Hair follicular keratinocyte (primary cell): ENCODE measurements at places on chromosomes 12 and 14. TPM values are rescaled to one million over a fixed set of nuclear protein-coding genes. Genes with fewer than 3 reads are reported as not detected.

The CMKLR1 gene
- total RNA-seq: 0.34 TPM in 1 of 2 replicates, not detected in the other

The LMNTD1 gene
- total RNA-seq: not detected in 2 replicates

The ORAI1 gene
- total RNA-seq: 13.7 and 19.1 TPM in 2 replicates

The RASSF8 gene
- 10.3 and 12.6 TPM in 2 replicates for total RNA-seq

The PLEKHG7 gene
- not detected in 2 replicates for total RNA-seq

The TMEM121 gene
- total RNA-seq: 2.7 and 3.2 TPM in 2 replicates

The ZDHHC22 gene
- not detected in 2 replicates for total RNA-seq

The RNASE7 gene
- 5.5 and 22.4 TPM in 2 replicates for total RNA-seq

The NOC4L gene
- total RNA-seq: 16.9 and 29.4 TPM in 2 replicates

The CLEC6A gene
- total RNA-seq: not detected in 2 replicates

The GPR132 gene
- total RNA-seq: not detected in 2 replicates

The MIPOL1 gene
- 3.7 and 5.2 TPM in 2 replicates for total RNA-seq

The DIO2 gene
- not detected in 2 replicates for total RNA-seq

The NTS gene
- not detected in 2 replicates for total RNA-seq

The IAPP gene
- not detected in 2 replicates for total RNA-seq

The FGF6 gene
- total RNA-seq: not detected in 2 replicates

The ACSM4 gene
- total RNA-seq: not detected in 2 replicates

The KRT73 gene
- not detected in 2 replicates for total RNA-seq

The SMIM41 gene
- not detected in 2 replicates for total RNA-seq

The FOXG1 gene
- total RNA-seq: not detected in 2 replicates

The NINJ2 gene
- total RNA-seq: not detected in 2 replicates

The CYP46A1 gene
- not detected in 2 replicates for total RNA-seq

The CHST11 gene
- total RNA-seq: 13.4 and 13.6 TPM in 2 replicates

The SRRM4 gene
- total RNA-seq: not detected in 2 replicates

The LTB4R2 gene
- total RNA-seq: 37.0 and 42.9 TPM in 2 replicates

The ALDH1L2 gene
- 8.0 and 22.4 TPM in 2 replicates for total RNA-seq

The PLEK2 gene
- 370 and 371 TPM in 2 replicates for total RNA-seq
